ENCODE measurements at places on chromosomes 3 and 15. TPM values are rescaled to one million over a fixed set of nuclear protein-coding genes. Genes with fewer than 3 reads are reported as not detected.

DNA sequence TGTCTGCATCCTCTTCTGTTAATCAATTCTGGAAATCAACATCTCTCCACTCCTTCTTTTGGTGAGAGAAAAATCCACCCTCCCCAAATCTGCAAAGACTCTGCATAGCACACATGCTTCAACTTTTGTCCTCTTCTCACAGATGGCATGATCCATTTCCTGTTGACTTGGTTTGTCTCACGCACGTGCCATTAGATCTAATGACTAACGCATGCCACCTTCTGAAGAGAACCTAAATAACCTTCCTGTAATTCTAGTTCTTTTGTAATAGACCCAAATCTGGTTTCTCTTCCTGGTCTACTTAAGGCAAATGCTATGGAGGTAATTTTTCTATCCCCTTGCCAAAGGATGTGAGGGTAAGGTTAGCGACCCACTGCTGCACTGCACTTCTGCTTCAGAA lies 51.0 kb upstream of the ATOSA start:
- no peak for DNase-seq
- H3K27me3 ChIP-seq: no peaks in the 10 kb centered on the region
- H3K4me1 ChIP-seq: no peaks in the 10 kb centered on the region
- no peak overlapping the region for H3K27ac ChIP-seq
- H3K36me3 ChIP-seq: no peaks in the 10 kb centered on the region
- no peak overlapping the region for H3K4me3 ChIP-seq

The VEPH1 gene
- total RNA-seq: 0.51 TPM

GRCh38 chr15:29401644-29402043 lies 132.0 kb upstream of the NSMCE3 start:
- H3K27ac ChIP-seq: no peak overlapping the region
- no peak overlapping the region for H3K4me3 ChIP-seq
- no peaks in the 10 kb centered on the region for H3K27me3 ChIP-seq
- H3K36me3 ChIP-seq: no peaks in the 10 kb centered on the region

The IL17RD gene
- total RNA-seq: 3.5 TPM

The CCDC39 gene
- total RNA-seq: not detected

- H3K4me3 ChIP-seq: no peak overlapping the region
- H3K27ac ChIP-seq: no peak overlapping the region
- H3K27me3 ChIP-seq: peaks cover 2% of the 10 kb centered on the region
- no peaks in the 10 kb centered on the region for H3K4me1 ChIP-seq
Observed at GRCh38 chr3:133065193-133065961, 27.2 kb downstream of the TMEM108 start.

DNA sequence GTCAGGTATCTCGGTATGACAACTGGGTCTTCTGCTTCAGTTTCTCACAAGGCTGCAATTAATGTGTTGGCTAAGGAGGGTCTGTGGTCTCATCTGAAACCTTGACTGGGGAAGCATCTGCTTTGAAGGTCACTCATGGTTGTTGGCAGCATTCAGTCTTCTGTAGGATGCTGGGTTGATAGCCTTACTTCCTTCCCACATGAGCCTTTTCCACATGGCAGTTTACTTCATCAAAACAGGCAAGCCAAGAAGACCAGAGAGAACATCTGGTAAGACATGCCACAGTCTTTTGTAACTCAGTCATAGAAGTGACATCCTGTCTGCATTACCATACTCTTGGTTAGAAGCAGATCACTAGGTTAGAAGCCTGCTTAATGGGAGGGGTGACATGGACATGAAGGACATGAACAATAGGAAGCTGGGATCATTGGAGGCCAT lies 49.5 kb downstream of the CMC1 start:
- no peak for DNase-seq
- H3K36me3 ChIP-seq: no peaks in the 10 kb centered on the region
- H3K4me1 ChIP-seq: no peaks in the 10 kb centered on the region
- no peak overlapping the region for H3K4me3 ChIP-seq

GRCh38 chr3:15186101-15186476 lies 20.0 kb upstream of the CAPN7 start:
- H3K4me1 ChIP-seq: no peaks in the 10 kb centered on the region
- peaks cover 4% of the 10 kb centered on the region for H3K27me3 ChIP-seq
- no peaks in the 10 kb centered on the region for H3K36me3 ChIP-seq
- H3K4me3 ChIP-seq: peak overlapping the region; percentile 50

- no peak for DNase-seq
- H3K27ac ChIP-seq: no peak overlapping the region
- peaks cover 11% of the 10 kb centered on the region for H3K27me3 ChIP-seq
- no peaks in the 10 kb centered on the region for H3K4me1 ChIP-seq
- H3K36me3 ChIP-seq: no peaks in the 10 kb centered on the region
Observed at GRCh38 chr3:138338811-138339210, 9.2 kb upstream of the NME9 start.

The TMCO5A gene
- not detected for total RNA-seq

- no peak overlapping the region for H3K4me3 ChIP-seq
- H3K27ac ChIP-seq: no peak overlapping the region
- H3K27me3 ChIP-seq: no peaks in the 10 kb centered on the region
- H3K36me3 ChIP-seq: no peaks in the 10 kb centered on the region
- no peaks in the 10 kb centered on the region for H3K4me1 ChIP-seq
- DNase-seq: no peak
Observed at GRCh38 chr3:119841808-119842471, 60.0 kb downstream of the NR1I2 start.

- no peaks in the 10 kb centered on the region for H3K4me1 ChIP-seq
- no peaks in the 10 kb centered on the region for H3K36me3 ChIP-seq
- H3K27ac ChIP-seq: no peak overlapping the region
- no peak overlapping the region for H3K4me3 ChIP-seq
- no peak for DNase-seq
Observed at GRCh38 chr3:5497497-5497896, 310.0 kb downstream of the EDEM1 start.

The GCSAM gene
- 0.08 TPM for total RNA-seq

- DNase-seq: no peak
- H3K4me3 ChIP-seq: no peak overlapping the region
- no peak overlapping the region for H3K27ac ChIP-seq
- no peaks in the 10 kb centered on the region for H3K36me3 ChIP-seq
- no peaks in the 10 kb centered on the region for H3K27me3 ChIP-seq
- H3K4me1 ChIP-seq: no peaks in the 10 kb centered on the region
Observed at GRCh38 chr3:63207066-63207590, 71.0 kb upstream of the SYNPR start.
